Muscle of leg (tissue), 16 donors: ENCODE measurements at places on chromosomes 3 and 15. TPM values are rescaled to one million over a fixed set of nuclear protein-coding genes. Genes with fewer than 3 reads are reported as not detected.
A peak's percentile ranks its signal among the peaks of the same experiment; 100 is the strongest.

DNA sequence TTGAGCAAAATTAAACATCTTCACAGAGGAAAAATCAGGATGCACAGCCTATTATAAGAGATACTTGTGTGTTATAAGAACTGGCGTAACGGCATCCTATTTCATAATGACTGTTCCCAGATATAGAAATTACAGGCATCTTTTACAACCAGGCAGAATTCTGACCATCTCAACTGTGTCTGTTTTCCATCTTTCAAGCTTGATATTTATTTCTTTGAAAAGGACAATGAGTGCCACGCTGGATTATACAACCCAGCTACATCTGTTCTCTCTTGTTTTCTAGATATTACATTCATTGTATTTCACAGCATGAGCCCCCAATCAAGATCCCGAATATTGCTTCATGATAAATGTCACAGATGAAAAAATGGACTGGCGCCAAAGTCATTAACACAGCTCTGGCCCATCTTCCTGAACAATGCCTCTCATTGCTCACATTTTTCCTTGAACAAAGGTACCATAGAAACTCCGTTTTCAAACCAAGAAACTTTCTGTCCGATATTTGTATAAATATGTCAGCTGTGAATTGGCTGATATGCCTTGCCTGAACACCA lies 420.6 kb downstream of the TBL1XR1 start:
- DNase-seq = no peak

GRCh38 chr15:78425643-78426042 lies 12.4 kb upstream of the IREB2 start:
- no peak for DNase-seq

- DNase-seq = peak; percentile 16
Observed at GRCh38 chr15:96264801-96265515, 65.5 kb upstream of the NR2F2 start.

The IL12A gene
- 0.57 TPM for polyA plus RNA-seq

The AADACL2 gene
- not detected for polyA plus RNA-seq

DNA sequence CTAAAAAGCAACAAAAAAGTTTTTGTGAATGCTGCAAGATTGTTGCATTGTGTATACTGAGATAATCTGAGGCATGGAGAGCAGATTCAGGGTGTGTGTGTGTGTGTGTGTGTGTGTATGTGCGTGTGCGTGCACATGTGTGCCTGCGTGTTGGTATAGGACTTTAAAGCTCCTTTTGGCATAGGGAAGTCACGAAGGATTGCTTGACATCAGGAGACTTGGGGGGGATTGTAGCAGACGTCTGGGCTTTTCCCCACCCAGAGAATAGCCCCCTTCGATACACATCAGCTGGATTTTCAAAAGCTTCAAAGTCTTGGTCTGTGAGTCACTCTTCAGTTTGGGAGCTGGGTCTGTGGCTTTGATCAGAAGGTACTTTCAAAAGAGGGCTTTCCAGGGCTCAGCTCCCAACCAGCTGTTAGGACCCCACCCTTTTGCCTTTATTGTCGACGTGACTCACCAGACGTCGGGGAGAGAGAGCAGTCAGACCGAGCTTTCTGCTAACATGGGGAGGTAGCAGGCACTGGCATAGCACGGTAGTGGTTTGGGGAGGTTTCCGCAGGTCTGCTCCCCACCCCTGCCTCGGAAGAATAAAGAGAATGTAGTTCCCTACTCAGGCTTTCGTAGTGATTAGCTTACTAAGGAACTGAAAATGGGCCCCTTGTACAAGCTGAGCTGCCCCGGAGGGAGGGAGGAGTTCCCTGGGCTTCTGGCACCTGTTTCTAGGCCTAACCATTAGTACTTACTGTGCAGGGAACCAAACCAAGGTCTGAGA lies 4.7 kb downstream of the BHLHE40 start:
- peak; percentile 56 for DNase-seq

The TGM4 gene
- polyA plus RNA-seq = 0.28 TPM

The NKTR gene
- polyA plus RNA-seq = 80.4 TPM

GRCh38 chr15:41659190-41659589 lies 1.0 kb upstream of the MGA start:
- DNase-seq = peak; percentile 2

The CLRN1 gene
- polyA plus RNA-seq = 0.68 TPM

DNA sequence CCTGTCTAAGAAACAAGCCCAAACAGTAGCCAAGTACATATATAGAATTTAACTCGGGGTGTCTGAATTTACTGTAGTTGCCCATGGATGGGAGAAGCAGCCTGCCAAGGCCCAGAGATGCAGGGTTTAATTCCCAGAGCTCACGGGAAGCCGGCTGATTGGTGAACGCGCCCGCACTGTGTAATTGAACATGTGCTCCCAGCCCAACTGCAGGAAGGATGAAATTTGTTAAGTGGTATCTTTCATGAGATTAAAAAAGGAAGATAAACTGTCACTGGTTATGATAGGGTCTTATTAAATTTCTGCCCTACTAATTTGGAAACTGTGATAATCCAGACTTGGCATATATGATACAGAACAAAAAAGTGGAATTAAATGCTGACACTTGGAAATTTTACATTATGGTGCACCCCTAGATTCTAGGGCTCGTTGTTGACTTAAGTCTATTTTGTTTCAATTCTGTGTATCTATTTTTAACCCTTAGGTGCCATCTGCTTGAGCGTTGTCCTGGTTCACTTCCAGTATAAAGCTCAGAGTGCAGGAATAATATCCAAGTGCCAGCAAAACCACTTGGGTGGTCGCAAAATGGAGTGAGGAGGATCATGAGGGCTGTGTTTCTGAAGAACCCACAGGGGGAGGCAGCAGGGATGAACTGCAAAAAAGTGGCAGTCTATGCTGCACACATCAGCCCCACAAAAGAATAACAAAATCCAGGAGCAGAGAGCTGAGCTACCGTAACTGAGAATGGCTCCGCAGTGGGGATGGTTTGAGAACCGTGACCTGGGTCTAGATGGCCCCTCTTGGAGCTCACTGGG lies 13.8 kb upstream of the TMC3 start:
- no peak for DNase-seq

DNA sequence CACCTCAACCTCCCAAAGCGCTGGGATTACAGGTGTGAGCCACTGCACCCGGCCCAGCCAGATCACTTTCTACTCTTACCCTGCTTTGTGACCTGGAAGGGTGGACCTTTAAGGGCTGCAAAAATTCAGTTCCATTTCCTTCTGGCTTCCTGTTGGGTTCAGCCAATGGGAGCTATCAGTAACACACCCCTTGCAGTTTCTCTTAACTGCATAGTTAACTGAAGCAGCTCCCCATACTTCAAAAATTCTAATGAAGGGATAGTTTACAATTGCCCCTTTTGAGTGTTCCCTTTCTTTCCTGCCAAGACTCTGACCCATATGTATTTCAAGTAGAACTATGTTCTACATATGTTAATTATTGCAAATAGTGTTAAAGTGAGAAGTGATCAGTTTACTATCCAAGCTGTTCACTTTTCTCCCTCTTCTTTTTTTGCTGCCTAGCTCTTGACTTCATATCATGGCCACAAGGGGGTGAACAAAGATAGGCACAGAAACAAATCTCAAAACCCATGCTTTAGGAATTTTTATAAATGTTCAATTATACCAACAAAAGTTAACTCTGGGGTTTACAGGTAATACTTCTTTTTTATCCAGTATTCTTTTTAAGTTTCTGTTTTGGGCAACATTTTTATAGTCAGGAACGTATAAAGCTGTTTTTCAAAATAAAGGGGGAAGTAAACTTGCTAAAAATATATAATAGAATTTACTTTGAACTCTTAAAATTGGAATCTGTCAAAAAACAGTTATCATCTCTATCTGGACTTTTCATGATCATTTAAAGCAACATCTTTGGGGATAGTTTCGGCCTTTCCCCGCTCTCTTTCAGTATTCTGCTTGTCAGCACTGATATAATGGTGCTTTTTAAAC lies 8.1 kb downstream of the PGBD4 start:
- DNase-seq = peak; percentile 51

The IQCF5 gene
- polyA plus RNA-seq = not detected

DNA sequence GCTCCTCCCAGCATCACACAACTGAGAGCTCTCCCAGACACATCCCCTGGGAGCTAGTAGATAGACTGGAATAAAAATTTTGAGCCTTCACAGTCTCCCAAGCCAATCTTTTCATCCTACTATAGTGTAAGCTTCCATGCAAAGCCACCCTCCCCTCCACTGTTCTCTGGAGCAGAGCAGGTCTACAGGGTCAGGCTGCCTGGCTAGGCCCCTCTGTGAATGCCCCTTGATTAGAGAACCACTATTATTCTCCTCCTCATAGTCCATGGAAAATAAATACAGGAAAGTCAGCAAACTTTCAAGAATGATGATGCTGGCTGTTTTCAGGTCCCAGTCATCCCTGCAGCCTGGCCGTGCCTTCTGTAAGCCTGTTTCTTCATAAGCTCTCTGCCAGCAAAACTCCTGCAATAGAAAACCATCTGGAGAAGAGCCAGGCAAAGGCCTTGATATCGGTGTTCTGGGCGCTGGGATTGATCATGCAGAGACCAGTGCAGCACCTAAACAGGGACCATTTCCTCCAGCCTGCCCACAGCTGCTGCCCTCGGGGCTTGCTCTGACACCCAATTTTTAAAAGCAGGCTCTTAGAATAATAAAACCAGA lies 51.7 kb downstream of the CRYGS start:
- no peak for DNase-seq

DNA sequence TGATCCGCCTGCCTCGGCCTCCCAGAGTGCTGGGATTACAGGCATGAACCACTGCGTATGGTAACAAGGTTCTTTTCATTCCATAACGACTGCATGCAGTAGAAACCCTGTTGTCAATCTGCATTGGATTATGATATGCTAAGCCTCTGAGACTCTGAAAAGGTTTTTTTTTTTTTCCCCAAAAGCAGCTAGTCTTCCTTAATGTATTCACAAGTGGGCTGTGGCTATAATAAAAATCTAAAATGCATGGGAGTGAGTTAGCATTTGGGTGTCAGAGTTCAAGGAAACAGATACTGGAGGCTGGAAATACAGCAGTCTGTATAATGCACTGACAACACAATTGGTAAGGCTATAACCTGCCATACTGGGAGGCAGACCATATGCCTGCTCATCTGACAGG lies 218.1 kb downstream of the NSUN3 start:
- no peak for DNase-seq

DNA sequence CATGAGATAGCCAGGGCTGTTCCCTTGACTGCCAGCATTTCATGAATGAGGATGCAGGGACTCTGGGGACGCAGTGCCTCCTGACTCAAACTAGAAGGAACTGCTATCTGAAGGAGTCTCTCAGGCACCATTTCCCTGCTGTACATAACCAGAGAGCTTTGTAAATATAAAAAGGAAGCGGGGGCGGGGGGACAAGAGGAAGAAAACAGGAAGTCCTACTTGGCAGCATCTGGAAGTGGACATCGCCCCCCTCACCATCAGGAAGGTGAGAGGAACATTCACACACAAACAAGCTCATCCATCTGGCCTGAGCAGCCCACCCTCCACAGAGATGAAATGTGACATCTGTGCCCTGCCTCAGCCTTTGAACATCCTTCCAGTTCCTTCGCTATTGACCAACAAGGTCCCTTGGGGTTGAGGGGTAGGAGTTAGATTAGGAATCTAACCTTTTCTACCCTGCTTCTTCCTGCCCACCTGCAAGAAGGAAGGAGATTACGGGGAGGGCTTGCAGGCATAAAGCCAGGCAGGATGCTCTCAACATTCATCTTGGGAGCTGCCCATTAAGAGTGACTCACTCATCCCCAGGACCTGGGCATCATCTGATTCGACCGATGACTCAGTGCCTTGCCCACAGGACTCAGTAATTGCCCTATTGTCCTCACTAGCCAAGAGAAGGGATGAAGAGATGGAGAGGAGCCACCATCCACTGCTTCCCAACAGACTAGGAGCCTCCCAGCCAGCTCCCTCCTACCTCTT lies 31.9 kb downstream of the SH3BP5 start:
- DNase-seq = peak; percentile 64

DNA sequence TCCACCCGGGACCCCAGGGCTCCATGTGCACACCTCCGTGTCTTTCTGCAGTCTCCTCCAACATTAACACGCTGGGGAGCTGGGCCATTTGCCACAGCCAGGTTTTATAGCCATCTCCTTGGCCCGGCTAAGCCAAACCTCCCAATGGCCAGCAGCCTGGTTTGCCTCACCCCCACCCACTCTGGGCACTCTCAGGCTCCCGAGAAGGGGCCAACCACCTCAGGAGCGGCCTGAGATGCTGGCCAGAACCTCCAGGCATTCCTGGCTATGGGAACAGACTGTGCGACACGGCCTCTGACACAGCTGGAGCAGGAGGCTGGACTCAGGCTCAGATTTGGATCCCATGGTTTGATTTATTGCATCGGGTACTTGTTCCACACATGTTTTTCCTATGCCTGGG lies 289.7 kb downstream of the RPLP1 start:
- DNase-seq = peak; percentile 22

DNA sequence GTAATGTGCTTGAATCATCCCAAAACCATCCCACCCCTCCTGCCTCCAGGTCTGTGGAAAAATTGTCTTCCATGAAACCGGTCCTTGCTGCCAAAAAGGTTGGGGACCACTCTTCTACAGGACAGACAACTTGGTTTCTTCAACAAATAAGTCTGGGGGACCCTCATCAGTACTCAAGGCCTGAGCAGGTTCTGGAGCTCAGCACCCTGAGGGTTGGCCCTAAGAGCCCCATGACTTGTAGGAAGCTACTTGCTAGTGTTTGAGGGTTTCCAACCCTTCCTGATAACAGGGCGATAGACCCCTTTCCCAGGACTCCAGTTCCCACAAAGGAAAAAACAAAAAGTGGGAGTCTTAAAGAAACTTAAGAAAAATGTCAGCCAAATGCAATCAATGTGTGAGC lies 52.9 kb upstream of the SLCO2A1 start:
- DNase-seq = no peak

The TKT gene
- polyA plus RNA-seq = 40.3 TPM

DNA sequence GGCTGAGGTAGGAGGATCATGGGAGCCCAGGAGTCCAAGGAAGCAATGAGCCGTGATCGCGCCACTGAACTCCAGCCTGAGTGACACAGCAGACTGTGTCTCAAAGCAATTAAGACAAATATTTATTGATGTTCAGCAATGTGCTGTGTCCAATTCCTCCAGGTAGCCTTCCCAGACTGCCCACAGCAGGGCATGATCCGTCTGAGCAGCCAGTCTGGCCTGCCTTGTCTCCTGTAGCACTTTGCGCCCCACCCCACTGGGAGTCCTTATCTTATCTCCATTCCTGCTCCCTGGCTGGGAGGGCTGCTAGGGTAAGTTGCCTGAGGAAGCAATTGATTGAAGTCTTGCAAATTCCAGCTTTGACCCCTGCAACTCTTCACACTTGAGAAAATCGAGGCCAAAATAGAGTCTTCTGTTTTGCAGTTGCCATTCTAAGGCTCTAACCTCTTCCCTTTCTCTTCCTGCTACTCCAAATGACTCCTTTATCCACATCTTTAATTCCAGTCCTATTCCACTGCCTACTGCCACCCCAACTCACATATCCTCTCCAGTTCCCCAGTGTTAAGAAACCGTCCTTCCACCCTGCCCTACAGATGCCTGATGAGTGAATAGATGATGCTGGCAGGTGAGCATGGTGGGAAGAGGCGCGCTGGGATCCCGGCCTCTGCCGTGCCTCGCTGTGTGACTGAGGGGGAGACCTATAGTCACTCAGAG lies 26.9 kb upstream of the LCTL start:
- no peak for DNase-seq

DNA sequence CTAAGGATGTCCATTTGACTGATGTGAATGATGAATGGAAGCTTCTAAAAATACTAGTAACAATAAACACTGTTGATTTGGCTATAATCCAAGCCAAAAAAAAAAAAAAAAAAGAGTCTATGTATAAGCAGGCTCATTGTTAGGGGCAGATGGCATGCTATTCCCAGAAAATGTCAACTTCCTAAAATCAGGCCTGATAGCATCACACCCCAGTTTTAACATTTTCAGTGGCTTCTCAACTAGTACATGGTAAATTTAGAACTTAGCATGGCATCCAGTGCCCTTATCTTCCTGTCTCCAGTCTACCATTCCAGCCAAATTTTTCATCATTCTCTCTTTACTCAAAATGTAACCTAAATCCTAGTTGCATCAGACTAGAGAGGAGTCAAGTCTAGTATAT lies 288.2 kb upstream of the ZNF385D start:
- DNase-seq = no peak
